ENCODE measurements at places on chromosomes 11 and 22.

DNA sequence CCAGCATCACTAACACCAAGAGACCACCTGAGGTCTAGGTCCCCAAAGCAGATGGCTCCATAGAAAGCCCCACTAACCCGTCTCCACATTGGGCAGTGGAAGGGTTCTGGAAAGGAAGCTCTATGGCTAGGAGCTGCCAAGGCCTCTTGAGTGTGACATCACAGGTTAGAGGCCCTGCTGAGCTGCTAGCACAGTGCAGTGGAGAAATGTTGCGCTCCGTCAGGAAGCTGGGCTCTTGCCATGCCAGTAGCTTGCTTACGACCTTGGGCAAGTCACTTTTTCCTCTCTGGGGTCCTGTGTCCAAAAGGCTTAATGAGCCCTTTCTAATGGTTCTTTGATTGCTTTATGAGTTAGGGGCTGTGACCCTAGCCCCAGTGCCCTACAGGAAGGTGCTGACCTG is 10.6 kb downstream of the PIK3IP1 start:
- DNase-seq: no peak

DNA sequence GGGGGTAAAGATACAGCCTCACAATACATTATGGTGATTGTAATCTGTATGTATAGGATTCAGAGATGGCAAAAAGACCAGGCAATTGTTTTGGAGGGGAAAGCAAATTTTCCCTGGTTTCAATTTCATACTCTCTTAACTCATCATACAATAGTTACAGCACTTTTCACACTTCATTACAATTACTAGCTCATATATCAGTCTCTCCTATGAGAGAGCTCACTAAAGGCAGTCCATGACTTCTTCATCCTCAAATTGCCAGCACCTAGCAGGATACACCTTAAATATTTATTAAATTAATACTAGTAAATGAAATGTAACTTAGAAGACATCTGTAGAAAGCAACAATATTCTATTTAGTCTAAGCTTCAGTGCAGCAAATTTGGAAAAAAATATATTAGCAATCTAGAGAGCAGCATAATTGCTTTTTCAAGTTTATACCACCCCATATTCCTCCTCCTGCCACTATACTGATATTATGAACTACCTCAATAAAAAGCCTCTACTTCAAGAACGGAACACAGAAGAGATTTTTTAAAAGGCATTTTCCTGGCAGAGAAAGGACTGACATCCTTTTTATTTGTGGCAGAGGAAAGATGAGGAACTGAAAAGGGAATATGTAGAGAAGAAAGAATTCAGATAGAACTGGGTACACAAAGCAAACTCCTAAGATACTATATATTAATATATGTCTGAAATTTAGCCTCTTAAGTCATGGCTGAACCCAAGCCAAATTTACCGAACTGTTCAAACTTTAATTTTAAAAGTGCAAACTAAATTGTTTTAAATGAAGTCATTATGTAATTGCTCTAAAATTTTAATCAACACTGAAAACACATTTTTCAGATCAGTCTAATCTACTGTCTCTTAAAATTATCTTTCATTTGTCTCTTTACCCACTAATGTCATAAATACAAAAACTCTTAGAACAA is 27.7 kb downstream of the PICALM start:
- no peak for DNase-seq

GRCh38 chr22:42967933-42968332 is 47.0 kb downstream of the PACSIN2 start:
- no peak for DNase-seq

DNA sequence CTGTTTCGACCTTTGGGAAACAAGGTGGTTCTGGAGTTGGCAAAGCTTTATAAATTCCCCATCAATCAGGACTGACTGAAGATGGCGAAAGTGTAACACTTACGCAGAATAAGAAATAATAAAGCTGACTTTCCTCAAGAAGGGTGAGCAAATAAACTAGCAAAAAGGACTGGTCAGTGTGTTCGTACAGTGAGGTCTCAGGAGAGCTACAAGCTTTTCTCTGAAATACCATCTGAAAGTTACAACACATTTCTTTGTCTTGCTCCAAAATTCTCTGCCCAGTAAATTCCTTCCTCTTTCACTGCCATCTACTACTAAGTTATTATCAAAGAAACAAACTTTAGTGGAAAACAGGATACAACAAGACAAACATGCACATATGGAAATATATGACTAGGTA is 13.4 kb downstream of the PITPNB start:
- no peak for DNase-seq

DNA sequence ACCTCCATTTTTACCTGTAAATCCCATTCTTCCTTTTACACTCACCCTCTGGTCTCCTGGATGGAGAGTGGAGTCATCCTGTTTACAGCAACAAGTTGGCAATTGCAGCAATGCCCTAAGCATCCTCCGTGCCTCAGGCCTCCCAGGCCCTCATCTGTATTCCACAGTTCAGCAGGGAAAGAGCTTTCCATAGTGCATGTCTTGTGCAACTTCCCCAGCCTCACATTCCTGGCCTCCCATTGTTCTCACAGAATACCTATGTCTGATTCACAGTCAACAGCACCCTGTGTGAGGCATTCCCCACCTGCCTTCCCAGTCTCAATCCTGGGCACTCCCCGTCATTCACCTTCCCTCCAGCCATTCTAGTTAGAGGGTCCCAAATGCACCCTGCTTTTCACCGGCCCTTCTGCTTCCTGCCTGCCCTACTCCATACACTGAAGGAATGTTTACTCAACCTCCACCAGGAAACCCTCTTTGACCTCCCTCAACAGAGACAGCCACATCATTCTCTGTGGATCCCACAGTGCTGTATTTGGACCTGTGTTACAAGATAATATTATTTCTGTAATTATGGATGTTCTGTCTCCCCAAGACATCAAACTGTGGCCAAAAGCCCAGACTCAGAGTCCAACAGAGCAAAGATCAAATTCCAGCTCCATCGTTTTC is 405.7 kb downstream of the BUD13 start:
- DNase-seq: no peak

DNA sequence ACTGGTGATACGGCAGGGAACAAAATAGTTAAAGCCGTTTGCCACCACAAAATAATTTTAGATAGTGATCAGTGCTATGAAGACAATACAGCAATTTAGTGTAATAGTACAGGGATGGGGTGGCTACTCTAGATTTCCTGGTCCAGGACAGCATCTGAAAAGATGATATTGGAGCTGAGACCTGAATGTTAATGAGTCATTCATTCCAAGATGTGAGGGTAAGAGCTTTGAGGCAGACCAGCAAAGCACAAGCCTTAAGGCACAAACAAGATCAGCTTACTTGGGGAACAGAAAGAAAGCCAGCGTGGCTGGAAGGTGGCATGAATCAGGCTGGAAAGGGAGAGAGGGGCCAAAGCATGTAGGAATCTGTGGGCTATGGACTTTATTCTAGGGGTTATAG is 132.3 kb downstream of the TRIM44 start:
- no peak for DNase-seq

GRCh38 chr11:69861901-69862300 is 42.7 kb upstream of the FGF3 start:
- DNase-seq: no peak

GRCh38 chr22:36510384-36510783 is 3.5 kb upstream of the FOXRED2 start:
- DNase-seq: no peak

GRCh38 chr11:111448831-111449557 is 63.2 kb downstream of the BTG4 start:
- no peak for DNase-seq

DNA sequence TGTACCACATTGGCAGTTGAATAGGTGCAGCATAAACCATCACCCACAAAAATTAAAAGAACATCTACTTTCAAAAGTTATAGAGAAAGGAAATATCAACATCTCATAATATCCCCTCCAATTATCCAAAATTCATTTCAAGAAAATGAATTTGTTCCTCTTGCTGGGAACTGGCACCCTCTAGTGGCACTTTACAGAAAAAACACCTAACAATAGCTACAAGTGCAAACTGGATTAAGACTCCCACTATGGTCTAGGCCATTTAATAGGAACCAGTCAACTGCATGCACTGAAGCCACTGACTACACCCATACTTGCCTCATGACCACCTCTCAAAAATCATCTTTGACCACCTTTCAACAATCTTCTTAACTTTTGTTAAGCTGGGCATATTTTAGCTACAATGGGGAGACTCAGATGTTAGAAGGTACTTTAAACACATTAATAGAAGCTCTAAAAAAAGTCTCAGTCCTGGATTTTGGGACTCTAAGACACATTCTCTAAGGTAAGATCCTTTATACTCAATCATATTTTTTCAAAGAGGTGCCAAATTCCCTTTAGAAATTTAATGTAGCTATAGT is 17.3 kb downstream of the TRAF6 start:
- peak; percentile 42 for DNase-seq

- no peak for DNase-seq
These were observed 47.2 kb downstream of the CYTH4 start for GRCh38 chr22:37329238-37330140.

DNA sequence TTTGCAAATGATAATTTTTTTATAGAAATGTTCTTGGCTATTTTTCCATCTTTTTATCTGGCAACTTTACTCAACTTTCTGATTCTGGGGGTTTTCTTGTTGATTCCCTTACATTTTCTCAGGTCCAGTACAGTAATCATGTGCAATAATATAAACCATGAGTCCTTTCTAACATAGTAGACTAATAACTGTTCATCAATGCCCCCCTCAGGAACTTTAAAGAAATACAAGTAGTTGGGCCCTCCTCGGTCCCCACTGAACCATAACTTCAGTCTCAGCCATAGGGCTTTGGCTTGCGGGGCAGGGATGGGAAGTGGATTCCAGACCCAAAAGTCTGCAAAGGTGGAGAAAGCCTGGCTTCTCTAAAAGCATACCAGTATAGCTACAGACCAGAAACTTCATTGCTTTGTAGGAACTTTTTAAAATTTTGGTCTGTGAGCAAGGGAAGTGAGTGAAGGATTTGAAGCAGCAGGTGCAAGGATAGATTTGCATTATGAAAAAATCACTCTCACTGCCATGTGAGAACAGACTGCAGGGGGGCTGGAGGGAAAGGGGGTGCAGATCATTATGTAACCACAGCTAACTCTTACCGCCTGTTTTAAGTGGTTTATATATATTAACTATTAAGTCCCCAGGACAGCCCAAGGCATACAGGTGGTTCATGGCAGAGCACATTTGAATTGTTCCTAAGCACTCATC is 10.4 kb upstream of the TUB start:
- peak; percentile 21 for DNase-seq

- DNase-seq: no peak
These were observed 4.4 kb upstream of the FBXO3 start for GRCh38 chr11:33778675-33779074.

DNA sequence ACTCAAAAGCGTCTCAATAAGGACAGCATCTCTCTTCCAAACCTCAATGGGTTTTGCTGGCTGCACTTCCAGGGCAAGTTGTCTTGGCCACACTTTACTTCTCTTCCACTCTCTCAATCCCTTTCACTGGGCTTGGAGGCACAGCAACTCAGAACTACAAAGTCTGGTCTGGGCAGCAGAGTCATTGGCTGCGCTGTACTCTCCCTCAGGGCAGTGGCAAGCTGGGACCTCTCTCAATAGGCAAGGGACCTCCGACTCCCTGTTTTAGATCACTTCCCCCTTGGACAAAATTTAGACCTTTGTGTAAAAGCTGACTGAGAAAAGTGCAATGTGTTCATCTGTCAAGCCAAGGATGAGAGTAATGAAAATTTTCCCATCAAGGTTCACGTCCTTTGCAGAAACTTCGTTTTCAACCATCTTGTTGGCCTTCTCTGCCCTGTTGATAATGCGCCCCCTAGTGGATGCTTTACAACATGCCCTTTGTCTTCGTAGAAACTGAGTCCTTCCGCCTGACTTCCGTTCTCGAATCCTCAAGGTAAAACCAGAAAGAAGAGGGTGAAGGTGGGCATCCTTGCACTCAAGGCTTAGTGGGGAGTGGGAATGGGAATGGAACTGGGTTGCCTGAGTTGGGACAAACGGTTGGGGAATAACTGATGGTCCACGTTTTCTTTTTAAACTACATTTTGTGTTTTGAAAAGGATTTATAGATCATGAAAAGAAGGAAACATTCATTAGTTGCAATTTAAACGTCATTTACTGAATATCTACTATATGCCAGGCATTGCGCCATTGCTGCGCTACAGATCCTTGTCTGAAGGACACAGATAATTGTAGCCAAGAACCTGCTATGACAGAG is 99.1 kb downstream of the CD44 start:
- peak; percentile 80 for DNase-seq

DNA sequence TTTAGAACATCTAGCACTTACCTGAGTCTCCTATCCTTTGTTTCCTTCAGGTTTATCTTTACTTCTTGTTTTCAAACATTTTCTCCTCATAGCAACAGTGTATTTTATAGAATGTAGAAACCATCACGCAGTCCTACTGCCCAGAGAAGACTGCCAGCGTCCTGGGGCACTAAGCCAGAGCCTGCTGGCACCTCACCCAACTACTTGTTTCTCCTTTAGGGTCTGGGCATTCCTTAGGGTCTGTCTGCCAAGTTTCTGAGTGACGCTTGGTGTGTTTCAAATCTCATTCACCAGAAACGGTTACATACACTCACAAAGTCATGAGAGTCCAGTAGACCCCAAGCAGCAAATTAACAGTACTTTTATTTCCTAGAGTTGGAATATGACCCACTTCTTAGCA is 49.6 kb upstream of the SLC25A1 start:
- DNase-seq: no peak

GRCh38 chr11:86681483-86681756 is 9.0 kb upstream of the ME3 start:
- DNase-seq: no peak

GRCh38 chr11:112656772-112657428 is 304.3 kb upstream of the NCAM1 start:
- DNase-seq: peak; percentile 2

DNA sequence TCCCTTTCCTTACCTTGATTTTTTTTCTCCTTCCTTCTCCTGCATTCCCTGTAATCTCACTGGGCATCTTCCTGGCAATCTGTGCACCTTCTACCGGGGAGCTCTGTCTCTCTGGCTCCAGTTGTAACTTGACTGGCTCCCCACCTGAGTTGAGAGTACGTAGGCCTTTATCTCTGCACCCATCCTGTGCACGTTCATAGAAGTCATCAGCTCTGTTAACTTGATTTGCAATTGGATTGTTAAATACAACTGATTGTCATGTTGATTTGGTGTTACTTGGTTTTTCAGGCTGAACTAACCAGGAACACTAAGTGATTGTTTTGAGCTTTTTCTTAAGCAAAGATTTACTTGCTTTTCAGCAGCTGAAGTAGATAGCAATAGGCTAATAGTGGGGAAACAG is 11.8 kb downstream of the SWAP70 start:
- DNase-seq: no peak

GRCh38 chr11:65793625-65794400 is 7.0 kb downstream of the OVOL1 start:
- DNase-seq: no peak

Data from HCT116 (cell line).